NCI-H774 (cell line): ENCODE measurements at places on chromosomes 3 and 15.

DNA sequence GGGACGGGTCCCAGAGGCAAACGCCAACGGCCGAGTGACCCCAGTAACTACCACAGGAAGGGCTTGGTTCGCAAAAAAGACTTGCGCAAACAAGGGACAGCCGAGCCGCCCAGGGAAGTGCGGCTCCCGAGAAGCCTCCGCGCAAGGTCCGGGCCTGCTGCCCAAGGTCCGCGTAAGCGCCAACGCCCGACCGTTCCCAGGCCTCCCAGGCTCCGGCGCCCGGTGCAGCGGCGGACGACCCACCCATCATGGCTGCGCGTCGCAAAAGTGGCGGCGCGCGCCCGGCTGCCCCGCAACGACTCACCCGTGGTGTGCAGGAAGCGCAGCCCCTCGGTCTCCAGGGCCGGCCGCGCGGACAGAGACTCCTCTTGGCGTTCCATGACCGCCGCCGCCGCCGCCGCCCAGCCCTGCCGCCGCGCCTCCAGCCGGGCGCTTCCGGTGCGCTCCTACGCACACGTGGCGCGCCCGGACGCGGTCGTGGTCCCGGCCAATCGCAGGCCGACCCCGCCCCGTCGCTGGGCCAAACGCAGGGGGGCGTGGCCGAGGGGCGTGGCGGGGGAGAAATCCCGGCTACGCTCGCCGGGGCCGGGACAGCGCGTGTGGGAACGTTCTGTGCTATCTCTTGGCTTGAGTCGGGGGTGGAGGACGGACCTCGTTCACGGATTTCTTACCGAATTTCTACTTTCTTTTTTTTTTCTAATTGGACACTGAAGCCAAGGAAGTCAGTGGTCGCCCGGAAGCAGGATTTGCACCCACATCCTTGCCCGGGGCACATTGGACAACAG lies at the start of gene SELENOS:
SELENOS (minus strand) TSS at position 448 of the 785 bp plus-strand sequence; CDS start at position 380, 68 bp downstream.
- peak; percentile 85 for DNase-seq

DNA sequence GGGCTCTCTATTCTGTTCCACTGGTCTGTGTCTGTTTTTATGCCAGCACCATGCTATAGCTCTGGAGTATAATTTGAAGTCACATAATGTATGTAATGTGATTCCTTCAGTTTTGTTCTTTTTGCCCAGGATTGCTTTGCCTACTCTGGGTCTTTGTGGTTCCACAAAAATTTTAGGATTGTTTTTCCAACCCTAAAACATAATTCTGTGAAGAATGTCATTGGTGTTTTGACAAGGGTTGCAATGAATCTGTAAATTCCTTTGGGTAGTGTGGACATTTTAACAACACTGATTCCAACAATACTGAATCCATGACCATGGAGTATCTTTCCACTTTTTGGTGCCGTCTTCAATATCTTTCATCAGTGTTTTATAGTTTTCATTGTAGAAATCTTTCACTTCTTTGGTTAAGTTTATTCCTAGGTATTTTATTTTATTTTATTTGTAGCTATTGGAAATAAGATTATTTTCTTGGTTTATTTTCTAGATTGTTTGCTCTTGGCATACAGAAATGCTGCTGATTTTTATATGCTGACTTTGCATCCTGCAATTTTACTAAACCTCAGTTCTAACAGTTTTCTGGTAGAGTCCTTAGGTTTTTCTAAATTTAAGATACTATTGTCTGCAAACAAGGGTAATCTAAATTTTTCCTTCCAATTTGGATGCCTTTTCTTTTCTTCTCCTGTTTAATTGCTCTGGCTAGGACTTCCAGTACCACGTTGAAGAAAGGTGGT lies 29.7 kb downstream of the TJP1 start:
- DNase-seq = no peak

- no peak for DNase-seq
Observed at GRCh38 chr15:86591994-86592735, 512.5 kb downstream of the AGBL1 start.

DNA sequence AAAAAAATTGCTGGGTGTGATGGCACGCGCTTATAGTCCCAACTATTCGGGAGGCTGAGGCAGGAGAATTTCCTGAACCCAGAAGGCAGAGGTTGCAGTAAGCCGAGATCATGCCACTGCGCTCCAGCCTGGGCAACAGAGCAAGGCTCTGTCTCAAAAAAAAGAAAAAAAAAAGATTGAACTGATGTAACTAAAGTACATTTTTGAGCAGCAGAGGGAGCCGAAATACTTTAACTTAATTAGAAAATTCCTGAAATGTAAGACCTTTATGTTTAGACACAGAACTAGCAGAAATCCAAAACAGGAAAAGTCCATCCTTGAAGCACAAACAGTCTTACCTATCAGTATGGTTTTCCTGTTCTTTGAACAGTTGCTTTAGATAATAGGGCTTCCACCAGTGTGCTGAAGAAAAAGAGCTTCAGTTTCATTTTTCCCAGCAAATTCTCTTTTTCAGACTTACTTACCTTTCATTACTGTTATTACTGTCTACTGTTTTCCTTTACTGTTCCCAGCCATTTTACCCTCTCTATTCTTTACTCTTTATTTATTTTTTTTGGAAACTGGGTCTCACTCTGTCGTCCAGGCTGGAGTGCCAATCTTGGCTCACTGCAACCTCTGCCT lies 33.4 kb upstream of the ZNF609 start:
- no peak for DNase-seq

DNA sequence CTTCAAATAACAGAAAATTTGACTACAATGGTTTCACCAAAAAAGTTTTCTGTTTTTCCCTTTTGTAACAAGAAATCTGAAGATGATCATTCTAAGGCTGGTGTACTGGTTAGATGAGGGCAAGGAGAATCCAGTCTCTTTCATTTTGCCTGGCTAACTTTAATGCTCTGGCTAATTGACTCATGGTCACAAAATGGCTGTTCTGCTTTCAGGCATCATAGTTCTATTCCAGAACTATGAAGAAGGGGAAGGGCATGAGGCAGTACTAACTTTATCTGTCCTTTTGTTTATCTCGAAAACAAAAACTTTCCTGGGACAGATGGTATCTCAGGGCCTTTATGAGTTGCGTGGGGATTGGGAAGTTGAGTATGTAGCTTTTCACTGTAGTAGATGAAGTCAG lies 50.4 kb downstream of the SLC25A26 start:
- DNase-seq = no peak

- no peak for DNase-seq
Observed at GRCh38 chr3:127888564-127889107, 26.4 kb upstream of the KBTBD12 start.

DNA sequence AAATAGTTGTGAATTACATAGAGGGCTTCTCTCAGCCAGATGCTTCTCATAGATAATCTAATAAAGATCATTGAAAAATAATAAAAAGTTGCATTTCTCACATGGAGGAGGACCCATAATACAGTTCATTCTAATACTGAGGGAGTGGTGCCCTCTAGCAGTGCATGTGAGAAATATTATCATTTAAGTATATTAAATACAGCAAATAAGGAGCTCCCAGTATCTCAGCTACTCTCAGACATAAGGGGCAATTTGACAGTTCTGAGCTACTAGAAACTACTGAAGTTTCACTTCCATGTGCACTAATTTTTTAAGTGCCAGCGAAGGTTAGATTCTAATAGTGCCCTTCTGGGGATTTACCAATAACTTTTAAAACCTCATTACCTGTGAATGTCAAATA lies 188.3 kb downstream of the IL5RA start:
- peak; percentile 17 for DNase-seq

- DNase-seq = peak; percentile 8
Observed at GRCh38 chr3:32045091-32045915, 61.1 kb upstream of the GPD1L start.

- no peak for DNase-seq
Observed at GRCh38 chr3:195107593-195107992, 163.4 kb downstream of the XXYLT1 start.

DNA sequence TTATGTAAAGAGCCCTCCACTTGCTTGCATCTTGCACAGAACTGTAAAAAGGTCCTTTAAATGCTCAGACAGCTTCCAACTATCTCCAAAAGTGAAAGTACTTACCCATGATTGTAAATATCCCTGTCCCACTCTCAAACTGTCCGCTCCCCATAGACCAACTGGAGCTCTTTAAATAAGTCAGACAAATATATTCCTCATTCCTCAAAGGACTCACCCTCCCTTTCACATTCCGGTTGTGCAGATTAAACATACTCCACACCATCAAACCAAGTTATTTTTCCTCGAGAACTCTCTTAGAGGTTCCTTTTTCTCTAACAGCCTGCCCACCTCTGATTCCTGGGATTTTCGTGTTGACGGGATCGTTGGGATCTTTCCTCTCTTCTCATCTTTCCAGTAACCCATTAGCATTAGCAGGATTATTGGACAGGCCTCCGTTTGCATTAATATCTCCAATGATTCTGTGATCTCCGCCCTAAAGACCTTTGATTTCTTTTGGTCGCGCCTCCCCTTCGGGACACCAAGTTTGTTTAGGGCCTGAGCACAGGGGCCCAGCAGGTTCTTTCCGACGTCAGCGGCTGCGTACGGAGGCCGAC lies 763 bp downstream of the GOLGB1 start:
- DNase-seq = peak; percentile 31

GRCh38 chr3:98750276-98750919 lies 12.7 kb upstream of the ST3GAL6 start:
- no peak for DNase-seq

DNA sequence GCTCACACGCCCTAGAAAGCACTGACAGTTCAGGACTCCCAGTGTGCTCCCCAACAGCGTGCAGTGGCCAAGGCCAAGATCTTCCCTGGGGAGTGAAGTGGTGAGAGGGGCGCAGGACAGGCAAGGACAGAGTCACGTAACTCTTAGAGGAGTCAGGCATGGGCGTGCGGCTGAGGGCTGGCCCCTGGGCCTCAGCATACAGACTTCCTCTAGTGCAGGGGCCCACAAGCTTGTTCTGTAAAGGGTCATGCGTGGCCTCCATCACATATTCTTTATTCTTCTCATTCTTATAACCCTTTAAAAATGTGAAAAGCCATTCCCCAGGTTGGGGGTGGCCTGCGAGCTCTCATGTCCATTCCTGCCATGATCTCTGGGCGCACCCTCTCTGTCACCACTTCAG lies 25.2 kb downstream of the TMEM43 start:
- no peak for DNase-seq

- DNase-seq = peak; percentile 54
Observed at GRCh38 chr3:8499181-8499611, 2.4 kb upstream of the LMCD1 start.

- peak; percentile 0 for DNase-seq
Observed at GRCh38 chr3:120245386-120245785, 39.6 kb downstream of the GPR156 start.

DNA sequence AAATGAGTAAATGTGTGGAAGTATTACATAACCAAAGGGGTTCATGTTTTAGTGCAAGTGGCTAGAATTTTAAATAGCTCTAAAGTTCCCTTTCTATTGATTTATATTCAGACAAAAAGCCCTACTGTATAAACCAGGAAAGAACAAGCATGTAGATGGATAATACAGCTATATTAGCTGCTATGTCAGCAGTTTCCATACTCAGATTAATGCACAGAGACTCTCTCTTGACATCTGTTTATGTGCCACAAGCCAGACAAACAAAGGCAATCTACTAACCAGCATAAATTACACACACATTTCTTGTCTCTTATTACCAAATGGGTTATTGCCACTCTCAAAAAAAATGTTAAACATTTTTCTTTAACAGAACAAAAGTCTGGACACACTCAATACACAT lies 760.1 kb upstream of the NECTIN3 start:
- DNase-seq = no peak

DNA sequence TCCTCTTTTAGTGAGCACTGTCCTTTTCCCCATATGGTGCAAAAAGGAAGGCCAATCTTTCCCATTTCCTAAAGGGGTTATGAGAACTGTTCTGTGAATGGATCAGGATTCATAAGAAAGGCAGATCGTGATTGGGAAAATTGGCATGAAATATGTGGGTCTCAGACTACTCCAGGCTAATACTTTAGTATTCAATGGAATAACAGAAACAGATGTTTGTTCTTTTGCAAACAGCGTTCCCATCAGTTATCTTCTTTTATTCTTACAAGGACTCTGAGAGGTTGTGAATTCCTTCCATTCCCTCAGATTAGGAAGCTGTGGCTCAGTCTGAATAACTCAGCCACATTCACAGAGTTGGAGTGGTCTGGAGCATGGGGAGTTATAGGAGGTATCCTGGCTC lies 51.3 kb upstream of the MTMR10 start:
- DNase-seq = no peak

DNA sequence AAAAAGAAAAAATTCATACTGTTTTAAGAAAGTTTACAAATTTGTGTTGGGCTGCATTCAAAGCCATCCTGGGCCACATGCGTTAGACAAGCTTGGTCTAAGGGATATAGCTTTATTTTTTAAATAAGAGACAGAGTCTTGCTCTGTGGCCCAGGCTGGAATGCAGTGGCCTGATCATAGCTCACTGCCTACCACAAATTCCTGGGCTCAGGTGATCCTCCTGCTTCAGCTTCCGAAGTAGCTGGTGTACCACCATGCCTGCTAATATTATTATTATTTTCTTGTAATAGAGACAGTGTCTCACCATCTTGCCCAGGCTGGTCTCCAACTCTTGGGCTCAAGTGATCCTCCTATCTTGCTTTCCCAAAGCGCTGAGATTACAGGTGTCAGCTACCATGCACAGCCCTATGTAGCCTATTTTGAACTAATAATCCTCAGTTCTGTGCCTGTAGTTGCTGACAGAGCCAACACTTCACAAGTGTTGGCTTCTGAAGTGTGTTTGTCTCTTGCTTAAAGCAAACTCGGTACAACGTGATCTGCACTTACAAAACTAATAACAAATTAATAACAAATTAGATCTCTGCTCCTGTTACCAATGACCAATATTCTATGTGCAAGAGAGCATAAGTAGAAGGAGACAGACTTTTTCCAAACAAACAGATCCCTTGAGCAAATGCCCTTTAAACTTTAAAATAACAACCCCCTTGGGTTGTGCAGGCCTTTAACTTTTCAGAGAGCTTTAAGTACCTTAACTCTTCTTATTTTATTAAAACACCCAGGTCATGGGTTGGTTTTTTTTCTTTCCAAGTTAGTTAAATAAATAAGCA lies 135.2 kb downstream of the VGLL4 start:
- DNase-seq = no peak

DNA sequence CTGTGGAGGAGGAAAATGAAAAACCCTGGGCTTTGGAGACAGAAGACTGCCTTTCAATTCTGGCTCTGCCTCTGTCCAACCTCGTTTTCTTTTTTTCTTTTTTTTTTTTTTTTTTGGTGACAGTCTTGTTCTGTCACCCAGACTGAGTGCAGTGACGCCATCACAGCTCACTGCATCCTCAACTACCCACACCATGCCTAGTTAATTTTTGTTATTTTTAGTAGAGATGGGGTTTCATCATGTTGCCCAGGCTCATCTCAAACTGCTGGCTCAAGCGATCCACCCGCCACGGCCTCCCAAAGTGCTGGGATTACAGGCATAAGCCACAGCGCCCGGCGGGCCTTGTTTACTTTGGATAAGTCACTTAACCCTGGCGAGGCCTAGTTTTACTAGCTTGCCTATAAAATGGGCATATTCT lies 66.3 kb upstream of the SLC25A26 start:
- DNase-seq = no peak

- no peak for DNase-seq
Observed at GRCh38 chr3:107598926-107599771, 76.4 kb downstream of the BBX start.

GRCh38 chr3:181753391-181753790 lies 41.7 kb downstream of the SOX2 start:
- DNase-seq = peak; percentile 17

GRCh38 chr3:174020156-174020555 lies 622.6 kb downstream of the NLGN1 start:
- DNase-seq = no peak
